ENCODE measurements at places on chromosomes 1 and 21.

DNA sequence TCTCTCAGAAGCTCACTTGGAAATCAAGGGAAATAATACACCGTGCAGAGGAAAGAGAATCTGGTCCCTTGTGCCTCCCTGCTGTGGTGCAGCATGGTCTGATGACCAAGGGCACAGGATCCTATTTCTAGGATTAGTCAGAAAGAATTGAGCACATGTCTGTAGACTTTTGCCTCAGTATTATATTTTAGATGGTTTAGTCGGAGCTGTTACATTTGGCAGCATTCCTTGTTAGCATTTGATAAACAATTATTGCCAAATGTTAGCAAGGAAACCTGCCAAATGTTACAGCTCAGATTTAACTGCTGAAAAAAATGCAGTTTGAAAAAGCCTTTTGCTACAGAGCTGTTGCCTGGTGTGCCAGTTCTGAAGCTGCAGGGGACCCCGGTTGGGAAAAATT, 183.5 kb upstream of the DPYD start:
- DNase-seq: no peak

GRCh38 chr1:59763418-59763817, 51.3 kb upstream of the HOOK1 start:
- no peak for DNase-seq

DNA sequence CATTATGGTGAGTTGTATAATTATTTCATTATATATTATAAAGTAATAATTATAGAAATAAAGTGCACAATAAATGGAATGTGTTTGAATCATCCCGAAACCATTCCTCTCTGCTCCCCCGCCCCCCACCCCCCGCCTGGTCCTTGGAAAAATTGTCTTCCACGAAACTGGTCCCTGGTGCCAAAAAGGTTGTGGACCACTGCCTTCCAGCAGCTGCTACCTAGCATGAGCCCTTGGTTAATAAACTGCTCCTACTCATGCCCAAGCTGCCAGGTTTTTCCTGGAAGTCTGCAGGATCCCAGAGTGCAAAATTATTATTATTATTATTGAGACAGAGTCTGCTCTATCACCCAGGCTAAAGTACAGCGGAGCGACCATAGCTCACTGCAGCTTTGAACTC, 6.8 kb upstream of the IFNGR2 start:
- no peak for DNase-seq

GRCh38 chr1:50747394-50747793, 212.7 kb downstream of the FAF1 start:
- no peak for DNase-seq

GRCh38 chr1:214014730-214015129, 27.0 kb downstream of the PROX1 start:
- no peak for DNase-seq

DNA sequence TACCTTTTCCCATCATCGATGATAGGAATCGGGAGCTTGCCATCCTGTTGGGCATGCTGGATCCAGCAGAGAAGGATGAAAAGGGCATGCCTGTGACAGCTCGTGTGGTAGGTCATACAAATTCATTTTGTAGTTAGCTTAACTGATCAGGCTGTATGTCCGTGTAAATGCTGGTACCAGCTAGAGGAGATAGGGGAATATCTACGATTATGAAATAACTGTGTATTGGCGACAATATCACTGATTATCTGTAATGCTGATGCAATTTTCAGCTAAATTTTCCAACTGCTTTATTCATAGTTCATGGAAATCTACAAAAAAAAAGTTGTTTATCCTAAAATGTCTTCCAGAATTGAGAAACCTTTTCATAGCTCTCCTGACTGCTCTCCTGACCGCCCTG, 8.3 kb downstream of the PRDX6 start:
- DNase-seq: no peak

- DNase-seq: no peak
Observed at GRCh38 chr1:226531360-226532093, 17.0 kb upstream of the STUM start.

GRCh38 chr1:65141394-65141793, 6.6 kb upstream of the AK4 start:
- DNase-seq: no peak

DNA sequence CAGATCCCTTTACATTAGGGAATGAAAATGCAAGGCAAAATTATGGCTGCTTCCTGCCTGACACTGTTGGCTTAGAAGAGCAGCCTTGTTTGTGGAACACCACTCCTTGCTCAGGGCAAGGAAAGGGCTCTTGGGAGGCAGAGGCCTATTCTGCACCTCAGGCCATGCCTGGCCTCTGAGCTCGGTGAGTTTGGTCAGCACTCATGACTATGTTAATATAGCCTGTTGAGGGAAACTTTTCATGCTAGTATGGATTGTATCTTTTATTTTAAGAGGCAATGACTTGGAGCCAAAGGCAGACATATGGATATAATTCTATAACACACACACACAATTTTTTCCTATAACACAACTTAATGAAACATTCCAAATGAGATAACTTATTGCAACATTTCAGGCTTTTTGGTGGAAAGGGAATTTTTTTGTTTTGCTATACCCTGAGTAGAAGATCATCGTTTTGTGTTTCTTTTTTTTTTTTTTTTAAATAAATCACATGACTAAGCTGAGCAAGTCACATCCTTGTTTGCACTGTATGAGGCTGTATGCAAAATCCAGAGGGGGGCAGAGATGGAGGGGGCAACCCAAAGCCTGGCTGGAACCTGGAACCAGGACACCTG, 5.6 kb upstream of the YRDC start:
- no peak for DNase-seq

DNA sequence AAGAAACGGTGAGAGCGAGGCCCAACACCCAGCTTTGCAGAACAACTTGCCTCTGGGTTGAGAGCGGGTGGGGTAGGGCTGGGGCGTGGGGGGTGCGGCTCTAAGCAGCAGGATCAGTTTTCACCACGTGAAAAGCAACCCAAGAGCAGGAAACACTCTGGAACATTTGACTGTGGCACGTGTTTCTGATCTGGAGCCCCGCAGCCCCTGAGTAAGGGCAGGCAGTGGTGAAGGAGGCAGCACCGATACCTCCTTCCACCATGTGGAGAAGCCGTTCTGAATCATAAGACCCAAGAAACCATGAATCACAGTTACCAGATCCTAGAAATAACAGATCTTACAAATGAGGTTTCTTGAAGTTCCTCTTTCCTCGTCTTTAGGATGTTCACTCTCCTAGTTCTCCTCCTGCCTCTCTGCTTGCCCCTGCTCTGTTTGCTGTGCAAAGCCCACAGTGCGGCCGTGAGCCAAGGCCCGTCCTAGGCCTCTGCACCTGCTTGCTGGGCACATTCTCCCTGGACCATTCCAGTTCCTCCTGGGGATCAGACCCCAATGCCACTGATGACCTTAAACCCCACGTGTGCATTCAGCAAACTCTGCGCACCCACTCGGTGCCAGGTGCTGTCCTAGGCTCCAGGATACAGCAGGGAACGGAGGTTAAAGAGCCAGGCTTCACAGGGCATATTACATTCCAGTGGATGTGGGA, 31.9 kb downstream of the SLC1A7 start:
- DNase-seq: no peak

- peak; percentile 59 for DNase-seq
Observed at GRCh38 chr1:41739061-41739955, 179.4 kb downstream of the HIVEP3 start.

All from activated gamma-delta T cell (primary cell).